ENCODE measurements at places on chromosomes 1 and 21. TPM values are rescaled to one million over a fixed set of nuclear protein-coding genes. Genes with fewer than 3 reads are reported as not detected.

Gene TNFRSF9
- total RNA-seq = 1.7 TPM

Gene PGLYRP4
- not detected for total RNA-seq

Gene TMEM61
- not detected for total RNA-seq

Gene RXRG
- not detected for total RNA-seq

Gene RGS1
- total RNA-seq = not detected

Data from myometrial cell (primary cell).